Heart left ventricle (tissue), 16 donors: ENCODE measurements at places on chromosomes 11 and 22. TPM values are rescaled to one million over a fixed set of nuclear protein-coding genes. Genes with fewer than 3 reads are reported as not detected.

- peak; percentile 55 for DNase-seq
Observed at GRCh38 chr11:75450826-75451821, 18.1 kb upstream of the KLHL35 start.

DNA sequence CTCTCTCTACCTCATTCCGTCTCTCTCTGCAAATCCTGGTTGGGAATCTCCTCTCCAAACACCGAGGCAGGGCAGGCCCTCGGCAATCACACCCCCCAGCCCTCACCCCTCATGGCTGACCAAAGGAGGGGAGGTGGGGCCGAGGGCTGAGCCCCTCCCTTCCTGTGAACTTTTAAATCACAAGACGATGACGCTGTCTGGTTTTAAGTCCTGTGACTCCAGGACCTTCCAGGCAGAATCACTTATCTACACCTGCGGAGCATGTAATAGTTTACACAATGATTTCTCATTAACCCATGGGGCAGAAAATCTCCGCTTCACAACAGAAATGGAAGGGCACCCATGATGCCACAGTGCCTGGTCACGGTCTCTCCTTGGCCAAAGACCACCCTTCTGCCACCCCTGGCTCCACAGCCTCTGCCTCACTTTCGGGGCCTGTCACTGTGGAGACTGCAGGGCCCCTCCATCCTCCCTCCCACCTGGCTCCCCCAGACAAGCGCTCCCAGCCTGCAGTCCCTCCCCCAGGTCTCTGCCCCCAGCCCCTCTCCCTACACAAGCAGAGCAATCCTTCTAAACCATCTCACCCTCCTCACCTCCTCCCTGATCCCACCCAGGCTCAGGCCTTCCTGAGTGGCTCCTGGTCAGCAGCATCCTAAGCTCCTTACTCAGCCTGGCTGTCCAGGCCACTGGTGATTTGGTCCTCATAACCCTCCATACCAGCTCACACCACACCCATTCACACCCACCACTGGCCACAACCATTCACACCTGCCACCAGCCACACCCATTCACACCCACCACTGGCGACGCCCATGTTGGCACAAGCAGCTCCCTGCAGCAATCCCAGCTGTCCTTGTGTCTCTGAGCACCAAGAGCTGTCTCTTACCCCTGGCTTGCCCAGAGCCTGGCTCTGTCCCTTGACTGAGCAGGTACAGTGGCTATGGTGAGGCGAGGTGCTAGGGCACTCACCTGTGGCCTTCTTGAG, 30.7 kb upstream of the ARFGAP3 start:
- no peak for DNase-seq

- peak; percentile 60 for DNase-seq
Observed at GRCh38 chr11:76823481-76824028, 37.2 kb upstream of the ACER3 start.

- no peak for DNase-seq
Observed at GRCh38 chr11:128479144-128479543, 108.2 kb downstream of the ETS1 start.

LRRN4CL gene
- total RNA-seq = 2.4 TPM

C11orf16 gene
- not detected for total RNA-seq

GRCh38 chr22:22717664-22718063, 73.2 kb downstream of the GGTLC2 start:
- no peak for DNase-seq

GRCh38 chr11:113840932-113841664, 34.3 kb downstream of the USP28 start:
- no peak for DNase-seq

SLC5A1 gene
- 66.2 TPM for total RNA-seq

- no peak for DNase-seq
Observed at GRCh38 chr11:11366793-11367192, 13.7 kb upstream of the CSNK2A3 start.

EFCAB6 gene
- total RNA-seq = 2.3 TPM

DNA sequence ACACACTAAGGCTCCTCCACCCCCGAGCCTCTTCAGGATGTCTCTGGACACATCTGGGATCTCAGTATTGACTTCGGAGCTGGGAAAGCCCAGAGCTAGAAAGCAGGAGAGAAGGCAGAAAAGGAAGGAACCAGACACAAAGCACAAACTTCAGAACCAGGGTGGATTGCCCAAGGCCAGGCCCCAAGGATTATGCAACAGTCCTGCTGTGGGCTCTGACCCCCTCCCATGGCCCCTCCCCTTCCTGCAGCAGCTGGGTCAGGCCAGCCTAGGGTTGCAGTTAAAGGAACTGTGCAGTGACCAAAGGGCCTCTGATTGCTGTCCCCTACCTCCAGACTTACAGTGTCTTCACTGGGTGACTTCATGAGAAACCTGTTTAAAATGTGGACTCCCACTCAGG, 5.3 kb downstream of the KCNE3 start:
- peak; percentile 77 for DNase-seq

- peak; percentile 13 for DNase-seq
Observed at GRCh38 chr11:69470301-69470700, 11.2 kb upstream of the LINC01488 start.

FAM118A gene
- 17.7 TPM for total RNA-seq

DNA sequence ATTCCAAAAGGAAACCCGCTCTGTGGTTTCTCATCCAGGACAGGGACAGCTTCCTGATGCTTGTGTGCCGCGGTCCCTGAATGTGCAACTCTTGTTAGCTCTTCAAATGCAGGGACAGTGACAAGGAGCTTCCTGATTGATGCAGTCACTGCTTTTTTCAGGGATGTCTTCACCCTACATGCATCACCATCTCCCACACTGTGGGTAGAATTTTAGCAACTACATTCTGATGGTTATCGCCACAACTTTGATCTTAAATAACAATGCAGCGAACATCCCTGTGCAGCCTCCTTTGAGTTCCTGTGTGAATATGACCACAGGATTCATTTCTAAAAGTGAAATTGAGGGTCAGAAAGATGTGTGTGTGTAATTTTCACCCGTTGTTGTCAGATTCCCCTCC, 115.0 kb downstream of the GGTLC2 start:
- no peak for DNase-seq

DNA sequence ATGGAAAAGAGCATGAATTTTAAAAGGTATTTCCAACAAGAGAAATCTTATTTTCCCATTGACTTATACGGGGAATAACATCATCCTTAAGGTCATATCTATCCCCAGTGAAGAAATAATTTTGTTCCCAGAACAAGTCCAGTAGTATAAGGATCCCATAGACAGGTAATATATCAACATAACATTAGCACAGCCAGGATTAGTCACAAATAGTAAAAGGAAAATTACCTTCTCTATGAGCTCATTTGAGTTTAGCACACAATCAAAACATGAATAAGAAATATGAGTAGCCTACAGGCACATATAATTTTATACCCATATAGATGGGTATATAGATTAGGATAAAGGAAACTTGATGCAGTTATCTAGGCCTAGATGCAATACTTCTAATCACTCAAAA, 2.8 kb upstream of the OR52K1 start:
- no peak for DNase-seq

- DNase-seq = no peak
Observed at GRCh38 chr11:67287355-67288197, 1.5 kb upstream of the ANKRD13D start.

OR5B21 gene
- total RNA-seq = not detected

DNA sequence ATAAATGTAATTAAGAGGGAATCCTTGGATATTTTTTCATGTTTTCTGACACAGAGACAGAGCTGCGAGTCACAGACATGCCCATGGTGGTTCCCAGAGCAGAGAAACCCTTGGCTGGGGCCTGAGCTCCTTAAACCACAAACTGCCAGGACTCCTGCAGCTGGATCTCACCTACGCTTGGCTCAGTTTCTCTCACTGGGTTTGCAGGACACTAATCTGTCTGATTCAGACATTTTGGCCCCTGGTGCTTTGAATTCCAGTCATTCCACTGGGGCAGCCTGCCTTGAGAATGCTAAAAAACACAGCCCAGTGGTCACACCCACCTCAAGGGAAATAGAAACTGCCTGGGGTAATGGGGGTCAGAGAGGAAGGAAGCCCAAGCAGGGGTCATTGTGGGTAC, 122.6 kb downstream of the CCDC81 start:
- no peak for DNase-seq

DNA sequence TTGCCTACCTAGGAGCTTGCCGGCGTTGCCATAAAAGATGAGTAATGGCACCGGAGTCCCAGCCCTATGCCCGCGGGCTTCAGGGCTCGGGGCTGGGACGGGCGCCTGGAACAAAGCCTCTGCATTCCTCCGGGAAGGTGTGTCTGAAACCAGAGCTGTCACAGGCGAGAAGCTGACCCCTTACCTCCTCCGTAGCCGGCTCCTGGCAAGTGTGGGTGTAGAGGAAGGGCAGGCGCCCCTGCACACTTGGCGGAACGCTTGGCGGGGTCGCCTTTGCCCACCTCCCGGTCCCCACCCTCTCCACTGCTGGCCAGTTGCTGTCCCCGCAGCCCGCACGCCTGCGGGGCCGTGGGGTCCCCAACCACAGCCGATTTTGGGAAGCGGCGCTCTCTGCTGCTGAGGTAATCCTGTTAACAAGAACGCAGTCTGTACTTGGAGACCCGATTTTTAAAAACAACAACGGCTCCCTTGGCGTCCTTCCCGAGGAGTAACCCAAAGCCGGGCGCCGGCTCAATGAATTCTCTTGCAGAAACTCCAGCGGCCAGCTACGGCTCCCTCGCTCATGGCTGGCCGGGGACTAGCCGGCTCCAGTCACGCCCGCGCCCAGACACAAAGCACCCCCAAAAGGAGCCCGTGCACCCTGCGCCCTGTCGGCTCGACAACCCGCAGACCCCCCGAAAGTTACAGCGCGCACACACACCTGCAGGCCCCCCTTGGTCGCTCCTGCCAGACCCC, 89.2 kb downstream of the PLEKHA7 start:
- DNase-seq = peak; percentile 63

RPS3 gene
- total RNA-seq = 1,198 TPM

ADM2 gene
- 0.04 TPM for total RNA-seq

NRXN2 gene
- 1.5 TPM for total RNA-seq

PGA5 gene
- 2.2 TPM for total RNA-seq

DNA sequence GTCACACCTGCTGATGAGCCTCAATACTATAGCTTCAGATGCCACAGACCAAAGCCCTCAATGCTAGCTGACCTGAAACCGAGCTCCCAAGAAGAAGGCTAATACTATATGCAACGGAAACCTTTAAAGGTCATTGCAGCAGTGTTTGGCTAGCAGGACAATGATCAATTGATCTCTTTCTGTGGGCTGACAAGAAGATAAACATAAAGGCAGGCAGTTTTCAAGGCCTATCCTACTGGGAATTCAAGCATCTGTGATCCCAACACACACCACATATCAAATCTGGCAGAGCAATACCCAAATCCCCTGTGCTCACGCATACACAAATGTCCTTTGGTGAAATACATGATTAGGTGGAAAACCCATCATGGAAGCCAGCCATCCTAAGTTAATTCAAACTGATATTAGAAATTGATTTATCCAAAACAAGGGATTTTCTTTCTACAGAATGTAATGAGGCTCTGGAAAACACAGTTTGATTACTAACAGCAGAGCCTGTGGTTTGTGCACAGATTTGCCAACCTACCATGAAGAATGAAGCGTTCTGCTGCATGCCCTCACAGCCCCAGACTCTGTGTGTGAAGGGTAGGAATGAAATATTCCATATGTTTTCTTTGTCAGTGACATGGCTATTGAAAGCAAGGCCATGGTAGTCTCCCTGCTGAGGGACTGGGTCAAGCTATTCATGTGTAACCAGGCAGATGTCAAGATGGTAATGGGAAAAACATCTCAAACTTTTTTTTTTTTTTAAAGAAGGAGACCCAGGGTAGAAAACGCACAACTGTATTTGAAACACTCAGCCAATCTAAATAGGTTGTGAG, 12.2 kb downstream of the LGR4 start:
- DNase-seq = no peak

DNA sequence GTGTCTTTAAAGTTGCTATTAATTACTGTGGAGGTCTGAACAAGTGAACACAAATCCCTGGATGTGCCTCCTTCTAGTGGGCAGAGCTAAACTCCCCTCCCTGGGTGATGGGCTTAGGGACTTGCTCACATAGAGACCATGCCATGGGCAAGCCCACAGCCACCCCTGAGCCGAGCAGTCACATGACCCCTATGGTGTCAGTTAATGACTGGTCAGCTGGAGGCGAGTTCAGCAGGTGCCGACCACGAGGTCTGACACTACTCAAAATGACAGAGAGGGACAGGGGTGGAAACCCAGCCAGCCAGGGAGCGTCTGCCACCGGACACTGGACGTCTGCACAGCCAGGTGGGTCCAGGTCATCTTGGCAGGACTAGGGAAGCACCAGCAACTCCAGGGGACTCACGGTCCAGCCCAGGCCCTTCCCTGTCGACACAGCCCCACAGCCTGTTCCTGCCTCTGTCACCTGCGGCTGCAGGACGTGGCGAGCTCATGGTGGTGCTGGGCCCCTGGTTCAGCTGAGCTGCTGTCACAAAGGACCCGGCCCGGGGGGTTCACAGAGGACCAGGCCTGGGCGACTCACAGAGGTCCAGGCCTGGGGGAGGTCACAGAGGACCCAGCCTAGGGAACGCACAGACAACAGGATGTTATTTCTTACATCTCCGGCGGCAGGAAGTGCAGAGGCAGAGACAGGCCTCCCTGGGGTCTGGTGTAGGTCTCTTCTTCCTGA, 135.0 kb downstream of the BRD1 start:
- no peak for DNase-seq

DNA sequence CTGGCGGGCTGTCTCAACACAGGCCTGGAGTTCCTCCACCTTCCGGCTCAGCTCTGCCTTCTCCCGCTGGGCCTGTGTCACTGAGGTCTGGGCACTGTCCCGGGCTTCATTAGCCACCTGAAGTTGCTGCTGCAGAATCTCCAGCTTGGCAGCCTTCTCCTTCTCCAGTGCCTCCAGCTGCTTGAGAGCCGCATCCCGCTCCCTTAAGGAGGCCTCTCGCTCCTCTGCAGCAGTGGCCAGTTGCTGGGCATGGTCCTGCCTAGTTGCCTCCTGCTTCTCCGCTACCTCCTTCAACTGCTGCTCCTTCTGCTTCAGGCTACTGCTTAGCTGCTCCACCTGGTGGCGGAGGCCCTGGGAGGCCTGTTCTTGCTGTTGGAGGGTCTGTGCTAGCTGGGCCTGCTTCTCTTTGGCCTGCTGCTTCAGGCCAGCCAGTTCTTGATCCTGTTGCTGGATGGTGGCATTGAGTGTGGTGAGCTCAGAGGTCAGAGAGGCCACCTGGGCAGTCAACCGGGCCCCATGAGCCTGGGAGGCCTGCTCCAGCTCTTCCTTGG, 16.9 kb downstream of the IL18BP start:
- no peak for DNase-seq

- DNase-seq = no peak
Observed at GRCh38 chr11:76824083-76824939, 36.4 kb upstream of the ACER3 start.

FZD4 gene
- total RNA-seq = 39.6 TPM

- no peak for DNase-seq
Observed at GRCh38 chr11:14417617-14418374, 58.8 kb upstream of the RRAS2 start.

- no peak for DNase-seq
Observed at GRCh38 chr11:118319337-118319707, 14.8 kb downstream of the CD3E start.
